ENCODE measurements at places on chromosomes 3 and 15. TPM values are rescaled to one million over a fixed set of nuclear protein-coding genes. Genes with fewer than 3 reads are reported as not detected.

Gene FEZF2
- 0.11 TPM for total RNA-seq

- DNase-seq: no peak
- H3K4me1 ChIP-seq: peaks cover 3% of the 10 kb centered on the region
- no peaks in the 10 kb centered on the region for H3K36me3 ChIP-seq
- H3K27ac ChIP-seq: no peak overlapping the region
- H3K4me3 ChIP-seq: no peak overlapping the region
- H3K27me3 ChIP-seq: no peaks in the 10 kb centered on the region
Observed at GRCh38 chr3:14991818-14992612, 44.6 kb downstream of the NR2C2 start.

DNA sequence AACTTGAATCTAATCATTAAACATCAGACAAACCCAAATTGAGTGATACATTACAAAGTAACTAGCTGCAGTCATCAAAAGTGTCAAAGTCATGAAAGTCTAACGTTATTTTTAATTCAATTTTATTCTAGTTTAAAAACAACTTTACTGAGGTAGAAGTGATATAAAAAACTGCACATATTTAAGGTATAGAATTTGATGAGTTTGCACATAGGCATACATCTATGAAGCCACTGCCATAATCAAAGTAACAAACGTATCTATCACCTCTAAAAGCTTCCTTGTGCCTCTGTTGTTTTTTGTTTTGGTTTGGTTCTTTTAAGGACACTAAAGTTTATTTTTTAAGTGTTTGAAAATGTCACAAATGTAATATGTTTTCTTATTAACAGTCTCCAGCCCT lies 130.9 kb downstream of the DLG1 start:
- H3K4me1 ChIP-seq: no peaks in the 10 kb centered on the region
- no peak overlapping the region for H3K4me3 ChIP-seq
- H3K36me3 ChIP-seq: peaks cover 5% of the 10 kb centered on the region
- DNase-seq: no peak

Gene FAIM
- 11.0 TPM for total RNA-seq

GRCh38 chr3:184314700-184315542 lies 515 bp downstream of the EIF4G1 start:
- H3K27ac ChIP-seq: no peak overlapping the region
- DNase-seq: no peak
- H3K36me3 ChIP-seq: peaks cover 22% of the 10 kb centered on the region
- H3K27me3 ChIP-seq: no peaks in the 10 kb centered on the region

DNA sequence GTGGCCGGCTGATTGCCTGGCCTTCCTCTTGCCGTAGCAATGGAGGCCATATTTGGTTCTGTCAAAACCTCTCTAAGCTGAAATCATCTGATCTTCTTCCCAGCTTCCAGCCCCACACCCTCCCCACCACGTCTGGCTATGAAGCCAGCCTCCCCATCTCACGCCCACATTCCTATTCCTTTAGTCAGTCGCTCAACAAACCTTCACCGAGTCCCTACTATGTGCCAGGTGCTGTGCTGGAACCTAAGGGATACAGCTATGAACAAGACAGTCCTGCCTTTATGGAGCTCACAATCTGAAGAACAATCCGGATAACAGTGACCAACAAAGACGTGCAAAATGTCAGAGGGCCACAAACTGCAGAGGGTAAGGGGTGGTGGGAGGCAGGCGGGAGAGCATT lies 31.9 kb upstream of the SMAD6 start:
- H3K27me3 ChIP-seq: no peaks in the 10 kb centered on the region
- no peak overlapping the region for H3K4me3 ChIP-seq
- peaks cover 3% of the 10 kb centered on the region for H3K4me1 ChIP-seq

DNA sequence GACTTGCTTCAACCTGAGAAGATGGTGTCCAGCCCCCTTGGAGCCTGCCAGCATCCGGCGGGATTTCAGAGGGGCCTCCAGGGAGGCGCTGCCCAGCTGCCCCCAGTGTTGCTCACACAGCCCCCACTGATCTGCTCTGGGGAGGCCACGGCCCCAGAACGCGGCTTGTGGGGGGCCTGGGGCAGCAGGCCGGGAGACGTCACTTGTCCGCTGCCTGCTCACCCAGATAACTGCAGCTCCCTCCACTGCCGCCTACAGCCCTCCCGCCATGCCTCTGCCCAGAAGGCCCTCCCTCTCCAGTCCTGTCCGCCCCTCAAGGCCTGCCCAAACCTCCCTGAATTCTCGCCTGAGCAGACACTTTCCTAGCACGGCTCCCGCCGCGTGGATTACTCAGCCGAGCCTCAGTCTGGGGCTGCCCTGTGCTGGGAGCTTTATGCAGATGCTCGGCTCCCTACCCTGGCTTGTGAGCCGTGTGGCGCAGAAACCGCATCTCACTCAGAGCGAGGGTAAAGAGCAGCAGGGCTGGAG lies 17.2 kb upstream of the ADIPOQ start:
- H3K27me3 ChIP-seq: peaks cover 5% of the 10 kb centered on the region
- no peaks in the 10 kb centered on the region for H3K36me3 ChIP-seq
- no peaks in the 10 kb centered on the region for H3K4me1 ChIP-seq

Gene EFCAB12
- 0.11 TPM for total RNA-seq

DNA sequence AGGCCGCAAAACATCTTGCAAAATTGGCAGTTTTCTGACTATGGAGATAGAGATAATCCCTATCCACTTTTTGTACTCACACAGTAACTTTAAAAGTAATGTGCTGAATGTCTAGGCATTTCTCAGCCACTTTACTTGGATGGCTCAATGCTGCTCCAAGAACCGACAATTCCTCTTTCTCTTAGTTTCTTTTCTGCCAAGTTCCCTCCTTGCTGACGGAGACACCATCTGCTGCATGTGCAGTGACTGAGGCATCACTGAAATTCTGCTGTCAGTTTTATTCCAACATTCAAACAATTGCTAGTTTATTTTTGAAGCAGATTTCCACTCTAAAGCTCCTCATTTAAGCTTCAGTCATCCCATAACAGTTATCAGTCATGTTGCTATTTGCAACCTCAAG lies 116.0 kb upstream of the RBMS3 start:
- no peak overlapping the region for H3K4me3 ChIP-seq
- H3K4me1 ChIP-seq: peaks cover 3% of the 10 kb centered on the region
- no peak for DNase-seq
- H3K36me3 ChIP-seq: peaks cover 4% of the 10 kb centered on the region
- H3K27ac ChIP-seq: no peak overlapping the region
- H3K27me3 ChIP-seq: no peaks in the 10 kb centered on the region

GRCh38 chr15:100863796-100864267 lies 15.8 kb upstream of the ALDH1A3 start:
- H3K4me1 ChIP-seq: no peaks in the 10 kb centered on the region
- no peaks in the 10 kb centered on the region for H3K27me3 ChIP-seq
- H3K4me3 ChIP-seq: no peak overlapping the region

GRCh38 chr3:65044401-65044800 lies 356.6 kb upstream of the ADAMTS9 start:
- no peak for DNase-seq
- no peak overlapping the region for H3K27ac ChIP-seq
- H3K36me3 ChIP-seq: no peaks in the 10 kb centered on the region
- no peaks in the 10 kb centered on the region for H3K27me3 ChIP-seq

Gene EPHB3
- total RNA-seq: 1.0 TPM

DNA sequence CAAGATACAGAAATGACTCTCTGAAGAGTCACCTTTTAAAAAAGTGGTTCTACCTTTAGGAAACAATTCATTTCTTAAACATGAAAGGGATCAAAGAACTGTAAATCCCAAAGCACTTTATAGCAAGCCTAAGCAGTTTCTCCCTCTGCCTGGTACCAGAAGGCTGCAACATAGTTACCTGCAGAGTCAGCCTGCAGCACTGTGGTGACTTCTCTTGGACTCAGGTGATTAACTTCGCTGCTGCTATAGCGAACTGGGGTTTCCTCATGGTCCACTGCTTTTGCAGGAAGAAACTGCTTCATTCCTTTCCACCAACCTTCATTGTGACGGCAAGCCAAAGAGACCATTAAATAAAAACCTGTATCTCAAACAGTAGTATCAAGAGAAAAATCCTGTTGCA lies 37.3 kb downstream of the ST3GAL6 start:
- no peaks in the 10 kb centered on the region for H3K27me3 ChIP-seq
- H3K4me1 ChIP-seq: no peaks in the 10 kb centered on the region
- no peak overlapping the region for H3K4me3 ChIP-seq
- H3K27ac ChIP-seq: no peak overlapping the region
- no peak for DNase-seq
- peaks cover 39% of the 10 kb centered on the region for H3K36me3 ChIP-seq

Gene VPS18
- total RNA-seq: 46.1 TPM

Gene C2CD4A
- total RNA-seq: not detected

GRCh38 chr3:128922804-128923459 lies 43.5 kb downstream of the ACAD9 start:
- no peak overlapping the region for H3K27ac ChIP-seq
- H3K4me1 ChIP-seq: no peaks in the 10 kb centered on the region
- H3K4me3 ChIP-seq: no peak overlapping the region
- peaks cover 45% of the 10 kb centered on the region for H3K36me3 ChIP-seq
- H3K27me3 ChIP-seq: no peaks in the 10 kb centered on the region

Gene PPP2R3A
- total RNA-seq: 12.6 TPM

Gene ZDHHC23
- total RNA-seq: 25.2 TPM

Gene ATP13A4
- 0.13 TPM for total RNA-seq

GRCh38 chr15:89436560-89437311 lies 59.6 kb downstream of the RHCG start:
- H3K27me3 ChIP-seq: no peaks in the 10 kb centered on the region
- no peak overlapping the region for H3K4me3 ChIP-seq
- H3K27ac ChIP-seq: no peak overlapping the region
- no peaks in the 10 kb centered on the region for H3K36me3 ChIP-seq

DNA sequence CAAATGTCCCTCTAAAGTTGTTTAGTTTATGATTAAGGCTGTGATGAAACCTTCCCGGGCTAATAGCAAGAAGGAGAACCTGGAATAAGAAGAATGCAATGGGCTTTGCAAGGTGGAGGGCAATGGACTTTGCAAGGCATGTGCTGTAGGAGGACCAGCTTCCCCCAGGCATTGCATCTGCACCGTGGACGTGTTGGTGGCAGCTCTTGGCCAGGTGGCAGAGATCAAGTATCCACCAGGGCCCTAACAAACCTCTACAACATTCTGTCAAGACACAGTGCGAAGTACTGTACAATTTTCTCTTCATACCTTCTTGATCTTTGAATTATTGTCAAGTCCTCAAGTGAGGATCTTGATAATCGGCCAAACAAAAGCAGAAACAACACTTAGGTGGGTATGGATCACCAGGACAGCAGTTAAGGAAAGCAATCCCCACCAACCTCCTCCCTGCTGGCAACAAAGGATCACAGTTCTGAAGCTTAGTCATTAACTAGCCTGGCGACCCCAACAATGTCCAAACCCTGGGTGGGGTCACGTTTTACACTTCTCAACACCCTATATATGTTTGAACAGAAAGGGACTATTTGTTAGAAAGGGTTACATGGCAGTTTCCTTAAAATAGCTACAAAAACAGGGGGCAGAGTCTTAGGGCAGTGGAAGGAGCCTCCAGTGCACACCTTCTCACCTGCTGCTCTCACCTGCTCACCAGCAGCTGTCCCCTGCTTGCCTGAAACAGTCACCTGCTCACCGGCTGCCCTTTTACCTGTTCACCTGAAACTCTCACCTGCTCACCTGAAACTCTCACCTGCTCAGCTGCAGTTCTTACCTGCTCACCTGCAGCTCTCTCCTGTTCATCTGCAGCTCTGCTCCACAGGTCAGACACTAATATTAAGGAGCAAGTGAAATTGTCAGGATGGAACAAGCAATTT lies 137.9 kb upstream of the LIPC start:
- H3K4me1 ChIP-seq: peaks cover 2% of the 10 kb centered on the region
- H3K27ac ChIP-seq: no peak overlapping the region
- no peak for DNase-seq
- H3K36me3 ChIP-seq: peaks cover 8% of the 10 kb centered on the region
- H3K4me3 ChIP-seq: no peak overlapping the region

GRCh38 chr15:73074241-73074640 lies 22.0 kb downstream of the NEO1 start:
- H3K27ac ChIP-seq: no peak overlapping the region
- DNase-seq: no peak
- no peaks in the 10 kb centered on the region for H3K36me3 ChIP-seq
- no peaks in the 10 kb centered on the region for H3K27me3 ChIP-seq
- no peaks in the 10 kb centered on the region for H3K4me1 ChIP-seq

- H3K27me3 ChIP-seq: no peaks in the 10 kb centered on the region
- no peak overlapping the region for H3K27ac ChIP-seq
- no peak for DNase-seq
- peaks cover 5% of the 10 kb centered on the region for H3K36me3 ChIP-seq
- H3K4me1 ChIP-seq: no peaks in the 10 kb centered on the region
- no peak overlapping the region for H3K4me3 ChIP-seq
Observed at GRCh38 chr15:31178705-31179104, 77.2 kb upstream of the TRPM1 start.

DNA sequence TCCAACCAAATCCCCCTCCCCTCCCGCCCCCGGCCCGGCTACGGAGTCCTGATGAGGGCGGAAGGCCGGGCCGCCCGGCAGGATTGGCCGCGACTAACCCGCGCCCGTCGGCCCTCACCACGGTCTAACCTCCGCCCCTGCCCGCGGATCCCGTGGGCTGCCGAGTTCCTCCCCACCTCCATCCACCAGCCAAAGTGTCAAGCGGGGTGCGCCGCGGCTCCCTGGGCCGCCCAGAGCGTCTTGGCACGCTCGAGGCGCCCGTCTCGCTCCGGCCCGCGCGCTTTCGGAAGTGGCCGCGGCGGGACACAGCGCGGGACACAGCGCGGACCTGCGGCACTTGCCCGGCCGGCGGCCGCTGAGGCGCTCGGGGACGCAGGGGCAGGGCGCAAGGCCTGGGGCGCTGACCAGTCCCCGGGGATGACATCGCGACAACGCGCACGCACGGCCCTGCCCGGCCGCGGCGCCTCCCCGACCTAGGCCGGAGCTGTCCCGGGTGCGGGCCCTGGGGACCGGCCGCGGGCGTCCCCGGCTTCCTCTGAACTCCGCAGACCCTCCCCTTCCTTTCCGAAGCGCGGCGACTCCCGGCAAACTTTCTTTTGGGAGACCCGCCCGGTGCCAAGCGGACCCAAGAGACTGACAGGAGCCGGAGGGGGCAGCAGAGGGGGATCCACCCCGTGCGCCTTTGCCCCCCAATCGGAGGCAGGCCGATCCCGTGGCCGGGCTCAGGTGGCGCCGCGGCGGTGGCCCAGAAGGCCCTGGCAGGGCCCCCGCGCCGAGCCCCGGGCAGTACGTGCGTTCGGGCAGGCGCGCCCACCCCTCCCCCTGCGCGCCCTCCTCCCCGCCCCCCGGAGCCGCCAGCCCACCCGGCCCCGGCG lies 112.8 kb upstream of the ICE2 start:
- peaks cover 6% of the 10 kb centered on the region for H3K27me3 ChIP-seq
- H3K27ac ChIP-seq: no peak overlapping the region
- no peaks in the 10 kb centered on the region for H3K36me3 ChIP-seq
- peak; percentile 61 for DNase-seq

- no peaks in the 10 kb centered on the region for H3K27me3 ChIP-seq
- peaks cover 25% of the 10 kb centered on the region for H3K36me3 ChIP-seq
- no peak overlapping the region for H3K4me3 ChIP-seq
- H3K4me1 ChIP-seq: no peaks in the 10 kb centered on the region
Observed at GRCh38 chr3:58804914-58805313, 138.3 kb upstream of the FAM3D start.

DNA sequence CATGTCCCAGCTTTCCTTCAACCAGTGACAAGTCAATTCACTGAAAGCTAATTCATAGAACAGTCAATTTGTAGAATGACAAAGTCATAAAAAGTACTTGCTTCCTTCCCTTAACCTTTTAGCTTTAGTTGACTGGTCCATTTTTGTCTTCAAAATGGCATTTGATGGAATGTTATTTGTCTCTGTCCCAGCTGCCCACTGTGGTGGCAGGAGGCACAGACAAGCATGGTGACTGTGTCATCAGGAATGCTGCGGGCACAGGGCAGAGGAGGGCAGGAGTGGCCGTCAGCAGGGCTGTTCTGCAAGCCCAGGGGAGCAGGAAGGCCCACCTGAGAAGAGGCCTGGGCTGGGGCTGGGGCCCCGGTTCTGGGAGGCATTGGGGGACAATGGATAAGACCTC lies 10.0 kb downstream of the IQSEC1 start:
- no peaks in the 10 kb centered on the region for H3K4me1 ChIP-seq
- no peak overlapping the region for H3K4me3 ChIP-seq
- H3K27ac ChIP-seq: no peak overlapping the region
- no peaks in the 10 kb centered on the region for H3K36me3 ChIP-seq
- DNase-seq: no peak

Gene HEMK1
- 12.5 TPM for total RNA-seq

Data from H9 (cell line).